ENCODE measurements at places on chromosomes 5 and 9.

GRCh38 chr9:112119225-112120029 is 55.7 kb downstream of the SUSD1 start:
- no peak for DNase-seq

GRCh38 chr9:94881454-94881853 is 155.0 kb downstream of the AOPEP start:
- DNase-seq, result no peak

DNA sequence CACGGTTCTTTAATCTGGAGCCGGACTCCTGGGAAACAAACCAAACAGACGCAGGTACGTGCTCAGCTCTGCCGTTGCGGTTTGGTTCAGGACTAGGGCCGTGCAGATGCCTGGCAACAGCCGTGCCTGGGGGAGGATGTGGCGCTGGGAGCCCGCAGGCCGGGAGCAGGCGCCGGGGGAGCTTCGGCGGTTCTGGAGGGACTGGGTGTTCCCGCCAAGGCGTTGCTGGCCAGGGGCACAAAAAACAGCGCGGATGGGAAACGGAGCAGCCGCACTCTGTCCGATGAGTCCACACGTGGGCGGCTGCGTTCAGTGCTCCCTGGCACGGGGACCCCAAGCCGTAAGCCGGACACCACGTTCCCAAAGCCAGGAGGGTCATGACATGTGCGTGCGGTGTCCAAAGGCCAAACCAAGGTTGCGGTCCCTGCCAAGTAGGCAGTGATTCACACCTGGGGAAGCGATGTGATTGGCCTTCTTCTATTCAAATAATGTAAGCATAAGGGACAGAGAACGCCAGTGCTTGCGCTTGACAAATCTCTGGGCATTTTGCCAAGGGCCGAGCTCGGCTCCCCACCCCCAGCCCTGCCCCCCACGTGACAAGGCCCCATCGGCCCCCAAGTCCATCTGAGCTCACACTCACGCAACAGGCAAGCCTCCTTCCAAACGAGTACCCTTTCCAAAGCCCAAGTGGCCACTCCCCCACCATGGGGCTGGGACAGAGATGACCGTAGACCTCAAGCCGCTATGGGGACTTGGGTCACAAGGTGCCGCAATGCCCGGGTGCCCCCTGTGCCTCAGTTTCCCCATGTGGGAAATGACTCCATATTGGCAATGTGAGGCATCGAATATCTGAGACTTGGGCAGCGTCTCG is 49.7 kb upstream of the NKD2 start:
- no peak for DNase-seq

DNA sequence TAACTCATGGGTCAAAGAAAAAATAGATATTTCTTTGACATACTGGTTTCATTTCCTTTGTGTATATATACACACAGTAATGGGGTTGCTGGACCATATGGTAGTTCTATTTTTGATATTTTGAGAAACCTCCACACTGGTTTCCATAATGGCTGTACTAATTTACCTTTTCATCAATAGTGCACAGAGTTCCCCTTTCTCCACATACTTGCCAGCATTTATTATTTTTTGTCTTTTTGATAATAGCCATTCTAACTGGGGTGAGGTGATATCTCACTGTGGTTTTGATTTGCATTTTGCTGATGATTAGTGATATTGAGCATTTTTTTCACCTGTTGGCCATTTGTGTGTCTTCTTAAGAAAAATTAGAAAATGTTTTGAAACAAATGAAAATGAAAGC is 78.4 kb upstream of the CKMT2 start:
- DNase-seq, result no peak

DNA sequence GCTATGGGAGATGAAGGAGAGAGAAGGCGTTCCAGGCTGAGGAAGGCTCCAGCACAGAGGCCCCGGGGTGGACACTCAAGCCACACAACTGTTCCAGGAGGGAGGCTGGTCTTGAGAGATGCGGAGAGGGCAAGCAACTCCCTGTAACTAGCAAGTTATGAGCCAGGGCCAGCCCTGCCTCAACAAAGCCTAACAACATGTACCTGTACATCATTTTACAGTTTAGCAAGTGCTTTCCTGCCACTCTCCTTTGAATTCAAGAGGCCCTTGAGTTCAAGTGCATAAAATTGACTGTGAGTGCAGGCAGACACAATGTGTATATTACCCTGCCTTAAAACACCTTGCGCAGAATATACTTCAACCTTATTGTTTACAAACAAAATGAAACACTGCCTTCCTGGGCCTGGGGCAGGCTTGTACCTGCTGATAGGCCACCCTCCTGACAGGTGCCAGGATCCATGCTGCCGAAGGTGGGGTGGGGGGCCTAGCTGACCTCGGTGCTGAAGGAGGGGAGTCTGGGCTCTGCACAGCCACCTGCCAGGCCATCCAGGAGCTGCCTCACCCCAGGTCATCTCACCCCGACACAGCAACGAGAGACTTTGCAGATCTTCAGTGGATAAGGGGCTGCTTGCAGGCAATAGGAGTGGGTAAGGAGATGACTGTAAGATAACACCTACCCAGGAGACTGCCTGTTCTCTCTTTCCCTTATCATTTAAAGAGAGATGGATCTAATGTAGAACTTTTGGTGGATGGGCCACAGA is 80.0 kb downstream of the PPARGC1B start:
- no peak for DNase-seq

DNA sequence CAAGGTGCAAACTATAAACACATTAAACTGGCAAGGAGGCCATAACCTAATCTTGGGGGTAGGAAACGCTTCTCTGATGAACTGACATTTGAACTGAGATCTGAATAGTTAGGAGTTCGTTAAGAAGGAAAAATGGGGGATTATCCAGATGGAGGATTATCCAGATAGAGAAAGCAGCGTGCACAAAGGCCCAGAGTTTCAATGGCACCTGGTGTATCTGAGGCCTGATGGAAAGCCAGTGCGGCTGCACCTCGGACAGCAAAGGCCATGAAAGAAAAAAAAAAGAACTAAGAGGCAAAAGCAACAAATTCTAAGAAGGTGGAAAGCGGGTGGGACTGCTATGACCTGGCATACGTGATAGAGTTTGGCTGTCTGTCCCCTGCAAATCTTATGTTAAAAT is 13.0 kb upstream of the CTNNAL1 start:
- no peak for DNase-seq

GRCh38 chr5:45417285-45417998 is 278.7 kb downstream of the HCN1 start:
- DNase-seq, result no peak

- DNase-seq, result no peak
Measured at GRCh38 chr9:89252651-89253267, 58.2 kb upstream of the CKS2 start.

GRCh38 chr5:154444556-154445421 is 1.0 kb upstream of the SAP30L start:
- DNase-seq, result peak; percentile 21

GRCh38 chr9:95197692-95198271 is 119.7 kb downstream of the FANCC start:
- no peak for DNase-seq

GRCh38 chr5:73858776-73859175 is 232.8 kb downstream of the ARHGEF28 start:
- no peak for DNase-seq

GRCh38 chr9:17927616-17928015 is 348.8 kb downstream of the SH3GL2 start:
- no peak for DNase-seq

- no peak for DNase-seq
Measured at GRCh38 chr5:41509399-41510175, 814 bp downstream of the PLCXD3 start.

DNA sequence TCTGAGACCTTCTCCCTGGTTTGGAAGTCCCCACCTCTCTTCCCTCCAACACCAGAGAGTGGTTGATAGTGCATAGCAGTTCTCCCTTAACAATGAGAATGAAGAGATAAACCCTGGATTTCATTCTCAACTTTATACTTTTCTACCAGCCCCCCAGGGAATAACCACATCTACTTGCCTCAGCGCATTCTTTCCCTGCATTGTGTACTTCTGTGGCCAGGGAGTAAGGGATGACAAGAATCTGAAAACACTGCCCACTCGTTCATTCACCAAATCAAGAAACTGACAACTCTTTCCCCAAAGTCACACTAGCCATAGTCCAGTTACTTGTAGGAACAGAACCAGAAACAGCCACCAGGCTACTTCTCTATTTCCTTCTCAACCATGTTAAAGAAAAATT is 46.0 kb upstream of the SPIN1 start:
- no peak for DNase-seq

- no peak for DNase-seq
Measured at GRCh38 chr5:619444-619843, 7.3 kb downstream of the CEP72 start.

DNA sequence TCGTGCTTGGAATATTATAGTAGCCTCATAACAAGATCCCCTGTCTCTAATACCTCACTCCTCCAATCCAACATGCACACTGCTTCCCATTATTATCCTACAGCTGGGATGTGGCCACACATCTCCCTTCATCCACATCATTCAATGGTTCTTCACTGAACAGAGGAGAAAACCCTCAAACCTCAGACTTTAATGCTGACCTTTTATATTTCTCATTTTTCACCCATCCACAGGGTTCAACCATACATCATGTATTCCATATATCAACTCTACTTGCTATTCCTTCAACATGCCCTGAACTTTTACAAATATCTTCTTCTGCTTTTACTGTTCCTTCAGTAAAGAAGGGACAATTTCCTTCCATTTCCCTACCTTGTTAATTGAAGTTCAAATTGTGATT is 396.8 kb downstream of the TLE4 start:
- no peak for DNase-seq

GRCh38 chr5:6875376-6875775 is 162.1 kb downstream of the TENT4A start:
- no peak for DNase-seq

GRCh38 chr9:85290019-85290418 is 451.7 kb downstream of the AGTPBP1 start:
- peak; percentile 16 for DNase-seq

DNA sequence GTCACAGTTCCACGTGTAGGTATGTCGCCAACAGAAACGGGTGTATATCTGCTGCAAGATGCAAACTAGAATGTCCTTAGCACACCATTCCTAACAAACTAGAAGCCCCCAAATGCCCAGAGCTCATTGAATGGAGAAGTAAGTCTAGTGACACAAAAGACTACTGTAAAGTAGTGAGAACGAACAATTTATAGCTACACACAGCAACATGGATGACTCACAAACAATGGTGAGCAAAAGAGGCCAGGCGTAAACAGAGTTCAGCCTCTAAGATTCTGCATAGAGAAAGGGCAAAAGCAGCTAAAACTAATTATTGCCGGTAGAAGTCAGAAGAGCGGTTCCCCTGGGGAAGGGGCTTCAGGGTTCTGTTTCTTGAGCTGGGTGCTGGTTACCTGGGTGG is 74.7 kb downstream of the AMBP start:
- DNase-seq, result no peak

- peak; percentile 47 for DNase-seq
Measured at GRCh38 chr5:1312993-1313833, 18.3 kb upstream of the TERT start.

- no peak for DNase-seq
Measured at GRCh38 chr5:140570058-140570457, 5.4 kb downstream of the SLC35A4 start.

GRCh38 chr5:159874263-159874662 is 42.0 kb upstream of the ADRA1B start:
- no peak for DNase-seq

DNA sequence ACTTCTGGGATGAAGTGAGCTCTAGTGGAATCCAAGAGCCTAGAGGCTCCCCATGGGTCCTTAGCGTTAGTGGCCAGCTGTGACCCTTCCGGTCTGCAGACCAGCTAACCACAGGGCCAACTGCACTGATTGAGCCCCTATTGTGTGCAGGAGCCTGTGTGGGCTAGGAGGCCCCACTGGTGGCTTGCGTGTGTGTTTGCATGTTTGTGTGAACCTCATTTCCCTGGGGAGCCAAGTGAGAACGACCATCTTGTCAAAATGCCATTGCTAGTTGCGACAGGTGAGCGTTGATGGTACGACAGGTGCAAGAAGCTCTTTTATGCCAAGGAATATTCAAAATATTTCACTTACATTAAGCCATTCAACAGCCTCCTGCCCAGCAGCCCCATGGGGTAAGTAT is 44.1 kb upstream of the ANKRD33B start:
- DNase-seq, result no peak

DNA sequence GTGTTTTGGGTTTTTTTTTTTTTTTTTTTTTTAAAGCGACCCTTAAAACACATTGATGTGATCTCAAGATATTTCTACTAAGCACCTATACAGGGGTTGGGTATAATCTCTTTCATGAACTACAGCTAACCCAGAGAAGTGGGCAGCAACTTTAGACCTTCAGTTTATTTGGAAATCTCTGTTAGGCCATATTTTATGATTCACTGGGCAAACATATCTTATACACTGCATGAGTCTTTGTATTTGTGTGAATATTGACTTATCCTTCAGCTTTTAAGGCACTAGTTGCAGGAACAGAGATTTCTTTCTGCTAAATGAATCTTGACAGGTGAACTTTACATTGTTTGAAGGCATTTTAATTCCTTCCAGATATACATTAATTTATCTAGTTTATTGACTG is 194.4 kb downstream of the ARRDC3 start:
- no peak for DNase-seq

GRCh38 chr9:84857211-84857610 is 187.7 kb downstream of the NTRK2 start:
- no peak for DNase-seq

- no peak for DNase-seq
Measured at GRCh38 chr9:124887832-124888231, 25.9 kb downstream of the ARPC5L start.

DNA sequence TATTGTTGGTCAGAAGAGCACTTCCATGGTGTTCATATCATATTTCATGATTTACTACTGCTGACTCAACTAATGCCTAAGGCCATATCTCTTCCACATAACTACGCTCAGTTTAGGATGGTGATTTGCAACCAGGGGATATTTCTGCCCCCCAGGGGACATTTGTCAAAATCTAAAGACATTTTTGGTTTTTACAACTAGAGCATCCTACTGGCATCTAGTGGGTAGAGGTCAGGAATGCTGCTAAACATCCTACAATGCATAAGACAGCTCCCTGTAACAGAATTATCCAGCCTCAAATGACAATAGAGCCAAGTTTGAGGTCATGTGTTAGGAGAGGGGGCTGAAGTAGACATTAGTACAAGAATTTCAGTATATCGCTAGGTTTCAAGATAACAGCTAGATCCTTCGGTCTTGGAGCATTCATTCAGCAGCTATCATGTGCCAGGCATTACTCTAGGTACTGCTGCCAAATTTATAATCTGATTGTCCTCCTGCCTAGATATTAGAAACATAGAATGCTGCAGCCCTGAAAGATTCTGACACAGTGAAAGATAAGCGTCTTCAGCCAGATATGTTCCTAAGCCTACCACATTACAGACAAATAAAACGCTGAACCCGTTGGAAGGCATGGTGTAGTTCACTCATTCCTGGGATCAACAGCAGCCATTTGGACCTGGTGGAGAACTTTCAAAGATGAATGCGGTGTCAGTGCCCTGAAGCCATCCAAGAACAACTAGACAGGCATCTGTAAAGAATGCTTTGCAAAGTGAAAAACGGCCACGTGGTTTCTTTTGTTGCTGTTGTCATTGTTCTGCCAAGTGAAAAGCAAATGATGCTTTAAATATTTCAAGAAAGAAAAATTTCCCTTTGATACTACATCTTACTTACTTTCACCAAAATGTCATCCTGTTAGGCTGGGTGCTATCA is 55.5 kb upstream of the FST start:
- DNase-seq, result no peak
